ENCODE measurements at places on chromosomes 16 and 17. TPM values are rescaled to one million over a fixed set of nuclear protein-coding genes. Genes with fewer than 3 reads are reported as not detected.

DNA sequence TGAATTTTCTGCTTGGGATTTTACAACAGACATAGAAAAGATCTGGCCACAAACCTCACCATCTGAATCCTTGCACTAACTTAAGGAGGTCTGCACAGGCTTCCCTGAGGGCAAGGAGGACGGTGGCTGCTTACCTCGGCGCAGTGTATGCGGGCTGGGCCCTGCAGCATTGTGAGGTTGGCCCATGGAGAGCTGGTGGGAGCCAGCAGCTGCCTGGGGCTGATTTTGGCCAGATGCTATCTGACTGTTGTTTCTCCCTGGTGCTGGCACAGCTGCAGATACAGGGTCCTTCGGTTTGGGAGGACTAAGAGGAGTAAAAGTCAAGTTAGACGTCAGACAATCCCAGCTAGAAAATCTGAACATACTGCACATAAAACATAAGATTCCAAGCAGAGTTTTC is 79.8 kb downstream of the ARHGAP17 start:
- DNase-seq, result no peak

DNA sequence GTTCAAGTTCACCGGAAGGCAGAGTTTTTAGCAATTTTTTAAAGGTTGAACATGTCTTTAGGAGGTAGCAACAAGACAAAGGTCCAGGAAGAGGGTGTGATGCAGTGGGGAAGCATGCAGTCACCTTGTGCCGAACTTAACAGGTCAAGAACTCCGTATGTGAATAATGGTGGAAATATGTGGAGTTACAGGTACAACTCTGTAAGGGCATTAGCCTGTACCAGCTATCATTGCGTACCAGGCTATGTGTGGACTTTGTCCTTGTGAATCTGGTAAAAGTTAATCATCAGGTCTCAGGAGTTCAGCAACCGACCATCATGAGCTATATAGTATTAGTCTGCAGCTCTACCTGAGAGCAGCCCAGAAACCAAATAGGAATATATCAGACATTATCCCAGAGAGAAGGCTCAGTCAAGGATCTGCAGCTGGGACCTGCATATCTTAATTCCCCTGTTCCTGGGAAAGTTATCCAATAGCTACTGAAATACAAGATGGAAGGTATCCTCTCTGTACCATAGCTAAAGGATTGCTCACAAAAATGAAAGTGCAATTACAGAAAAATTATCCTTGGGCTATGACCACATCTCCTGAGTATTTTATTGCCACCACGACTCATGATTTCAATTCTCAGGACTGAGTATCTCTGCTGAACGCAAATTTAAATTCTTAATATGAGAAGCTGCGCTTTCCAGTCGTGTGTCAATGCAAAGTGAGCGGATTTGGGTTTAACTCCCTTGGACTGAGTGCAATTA is 469.3 kb downstream of the CDH13 start:
- no peak for DNase-seq

The BRICD5 gene
- 7.5 TPM for total RNA-seq

DNA sequence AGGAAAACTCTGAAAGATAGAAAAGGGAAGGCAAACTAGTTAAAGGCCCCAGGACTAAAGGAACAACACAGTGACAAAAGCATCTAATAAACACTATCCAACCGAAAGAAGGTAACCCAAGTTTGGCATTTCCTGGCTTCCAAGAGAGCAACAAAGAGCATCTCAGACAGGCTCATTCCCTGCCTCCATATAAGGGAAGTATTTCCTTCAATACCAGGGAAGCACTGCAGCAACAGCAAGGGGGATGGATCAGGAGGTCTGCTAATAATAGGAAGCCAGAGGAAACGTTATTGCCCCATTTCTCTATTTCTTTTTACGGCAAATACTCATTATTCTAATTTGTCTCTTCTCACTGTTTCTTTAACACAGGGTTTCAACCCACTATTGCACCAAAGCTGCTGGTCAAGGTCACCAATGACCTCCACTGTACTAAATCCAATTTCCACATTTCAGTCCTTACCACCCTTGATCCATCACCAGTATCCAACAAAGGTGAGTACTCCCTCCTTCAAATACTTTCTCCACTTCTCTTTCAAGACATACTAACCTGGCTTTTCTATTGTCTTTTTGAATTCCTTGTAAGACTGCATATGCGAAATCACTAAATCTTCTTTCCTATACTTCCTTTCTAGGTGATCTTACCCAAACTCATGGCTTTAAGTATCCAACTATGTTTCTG is 86.1 kb downstream of the KANSL1 start:
- no peak for DNase-seq

The GRIN2A gene
- total RNA-seq, result 0.09 TPM

- DNase-seq, result no peak
These were observed 4.1 kb upstream of the SALL1 start for GRCh38 chr16:51155199-51155607.

The TBC1D3L gene
- 21.8 TPM for total RNA-seq

Data from upper lobe of right lung (tissue), 1 donor.